ENCODE measurements at places on chromosomes 3 and 15. TPM values are rescaled to one million over a fixed set of nuclear protein-coding genes. Genes with fewer than 3 reads are reported as not detected.

SLC28A2 gene
- total RNA-seq = not detected

GRCh38 chr15:59200560-59200959, 6.1 kb upstream of the LDHAL6B start:
- no peak for DNase-seq

GRCh38 chr3:27568393-27568792, 84.2 kb upstream of the SLC4A7 start:
- DNase-seq = no peak

- DNase-seq = no peak
These were observed 173.2 kb upstream of the PRICKLE2 start for GRCh38 chr3:64398476-64398875.

DNA sequence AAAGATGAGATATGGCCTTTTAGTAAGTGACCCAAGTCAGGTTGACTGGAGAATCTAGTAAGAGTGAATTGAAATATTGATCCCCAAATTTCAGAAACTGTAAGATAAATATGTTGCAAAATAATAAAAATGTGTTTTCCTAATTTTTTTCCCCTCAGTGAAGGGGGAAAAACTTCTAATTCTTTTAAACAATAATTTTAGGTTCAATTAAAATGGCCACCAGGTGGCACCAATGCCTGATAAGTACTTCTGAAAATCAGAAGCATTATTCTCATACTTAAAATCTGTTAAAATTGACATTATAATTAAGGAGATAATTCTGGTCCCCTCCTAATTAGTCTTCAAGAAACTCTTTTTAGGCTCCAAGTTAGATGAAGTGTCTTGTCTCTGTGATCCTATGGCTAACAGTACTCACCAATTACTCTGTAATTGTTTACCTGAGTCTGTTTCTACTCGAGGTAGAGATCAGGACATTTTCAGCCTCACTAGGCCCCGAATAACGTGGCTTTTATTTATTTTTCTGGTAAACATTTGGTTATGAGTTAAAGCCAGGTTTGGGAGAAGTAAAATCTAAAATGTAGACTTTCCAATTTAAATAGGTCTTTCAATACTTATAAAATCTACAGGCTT, 52.6 kb downstream of the NMD3 start:
- no peak for DNase-seq

GRCh38 chr3:129440618-129441190, 680 bp downstream of the IFT122 start:
- DNase-seq = no peak

HMG20A gene
- 60.2 TPM for total RNA-seq

DNA sequence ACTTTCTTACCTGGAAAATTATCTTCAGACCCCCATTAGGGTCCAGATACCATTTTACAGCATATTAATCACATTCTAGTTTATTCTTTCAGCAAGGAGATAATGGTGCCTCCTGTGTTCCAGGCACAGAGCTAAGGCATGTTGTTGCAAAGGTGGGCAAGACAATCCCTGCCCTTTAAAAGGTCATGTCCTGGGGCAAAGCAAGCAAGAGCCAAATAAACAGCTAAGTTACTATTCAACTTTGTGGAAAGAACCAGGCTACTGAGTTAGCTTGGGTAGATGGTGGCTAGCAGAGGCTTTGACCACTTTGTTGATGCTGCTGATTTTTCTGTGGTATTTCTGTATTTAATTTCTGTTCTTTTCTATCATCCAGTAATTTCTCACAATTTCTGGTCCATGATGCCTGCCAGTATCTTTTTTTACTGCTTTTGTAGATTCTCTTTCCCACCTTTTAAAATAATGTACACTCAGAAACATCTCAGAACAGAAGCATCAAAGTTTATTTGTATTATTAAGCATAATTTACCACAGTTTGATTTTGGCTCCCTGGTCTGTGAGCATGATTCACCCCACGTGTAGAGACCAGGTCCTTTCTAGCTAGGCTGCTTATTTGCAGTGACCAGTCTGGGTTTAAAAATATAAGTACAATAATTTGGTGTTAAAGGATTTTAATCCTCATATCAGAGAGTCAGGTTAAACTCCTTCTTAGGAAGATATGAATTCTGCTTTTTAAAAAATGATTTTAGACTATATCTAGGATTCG, 71.5 kb downstream of the LRRC28 start:
- DNase-seq = no peak

GRCh38 chr3:186682812-186683211, 17.0 kb downstream of the HRG start:
- DNase-seq = no peak

- no peak for DNase-seq
These were observed 59.3 kb downstream of the RYR3 start for GRCh38 chr15:33369941-33370622.

DNA sequence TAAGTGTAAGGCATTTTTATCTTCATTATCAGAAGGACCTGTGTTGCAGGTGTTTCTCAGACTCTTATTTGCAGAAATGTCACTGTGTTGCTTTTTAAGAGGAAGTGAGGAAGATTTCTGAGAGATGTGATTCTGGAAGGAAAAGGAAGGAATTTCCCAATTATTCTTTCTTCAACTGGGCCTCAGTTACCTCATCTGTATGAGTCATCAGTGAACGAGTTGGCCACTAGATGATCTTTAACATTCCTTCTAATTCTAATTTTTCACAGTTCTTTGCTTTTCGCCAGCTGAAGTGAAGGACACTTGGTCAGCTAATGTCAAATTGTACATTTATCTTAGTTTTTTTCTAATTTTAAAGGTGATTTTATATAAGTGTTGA, 28.9 kb downstream of the CLEC3B start:
- DNase-seq = no peak

CPEB1 gene
- 1.5 TPM for total RNA-seq

DNA sequence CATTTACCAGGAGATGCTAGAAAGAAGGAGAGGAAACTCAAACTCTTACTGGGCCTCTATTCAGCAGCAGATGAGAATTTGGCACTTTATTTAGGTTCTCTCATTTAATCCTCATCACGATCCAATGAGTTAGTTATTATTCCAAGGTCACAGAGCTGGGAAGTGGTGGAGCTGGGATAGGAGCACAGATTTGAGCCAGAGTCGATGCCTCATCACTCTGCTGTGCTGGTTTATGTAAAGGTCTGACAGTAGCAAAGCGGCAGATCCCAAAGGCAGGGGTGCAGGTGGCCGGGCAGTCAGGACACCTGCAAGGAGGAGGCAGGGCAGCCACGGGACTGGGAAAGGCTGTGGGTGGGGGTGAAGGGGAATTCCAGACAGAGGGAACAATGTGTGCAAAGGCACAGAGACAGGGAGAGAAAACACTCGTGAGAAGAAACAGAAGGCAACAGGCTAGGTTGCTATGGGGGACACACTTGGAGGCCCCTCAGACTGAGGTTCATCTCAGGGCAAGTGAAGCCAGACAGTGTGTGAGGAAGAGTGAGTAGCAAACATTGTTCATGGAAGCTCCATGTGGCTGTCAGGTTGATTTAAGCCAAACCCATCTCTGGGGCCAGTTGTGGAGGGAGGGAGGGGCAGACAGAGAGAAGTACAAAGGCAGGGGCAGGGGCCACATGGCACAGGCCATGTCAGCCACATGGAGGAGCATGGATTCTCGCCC, 26.8 kb downstream of the RAB6B start:
- DNase-seq = no peak

GRCh38 chr15:37101980-37102304, 1.6 kb upstream of the MEIS2 start:
- no peak for DNase-seq

DNA sequence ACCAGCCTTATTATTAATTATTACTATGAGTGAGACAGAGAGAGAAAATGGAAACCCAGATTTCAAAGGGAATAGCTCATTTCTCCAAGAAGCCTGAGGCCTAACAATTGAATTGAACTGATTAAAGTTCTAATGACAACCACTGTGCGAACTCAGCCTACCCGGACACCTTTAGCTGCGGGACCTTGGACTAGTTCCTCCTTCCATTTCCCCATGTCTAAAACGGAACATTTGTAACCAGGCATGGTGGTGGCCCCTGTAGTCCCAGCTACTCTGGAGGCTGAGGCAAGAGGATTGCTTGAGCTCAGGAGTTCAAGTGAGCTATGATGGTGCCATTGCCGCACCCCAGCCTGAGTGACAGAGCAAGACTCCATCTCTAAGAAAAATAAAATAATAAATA, 16.4 kb upstream of the RTP2 start:
- no peak for DNase-seq

DNA sequence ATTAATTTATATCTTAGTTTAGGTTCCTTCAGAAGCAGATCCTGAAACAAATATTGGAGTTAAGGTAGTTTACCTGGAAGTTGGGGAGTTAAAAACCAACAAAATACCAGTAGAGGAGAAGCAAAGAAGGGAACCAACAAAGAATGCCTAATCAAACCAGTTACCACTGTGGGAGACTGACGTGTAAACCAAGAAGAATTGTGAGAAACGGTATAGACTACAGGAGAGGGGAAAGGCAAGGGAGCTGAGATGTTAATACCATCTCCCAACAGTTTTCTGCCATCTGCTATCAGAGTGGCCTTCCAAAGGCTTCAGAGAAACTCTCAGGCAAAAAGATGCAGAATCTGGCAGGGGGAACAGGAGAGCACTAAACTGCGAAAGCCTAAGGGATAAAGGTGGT, 53.5 kb downstream of the BFSP2 start:
- no peak for DNase-seq

- DNase-seq = no peak
These were observed 37.6 kb downstream of the GBE1 start for GRCh38 chr3:81723732-81724313.

ITGA11 gene
- total RNA-seq = not detected

ANKRD63 gene
- 0.26 TPM for total RNA-seq

GRCh38 chr3:31565288-31565687, 32.6 kb downstream of the STT3B start:
- DNase-seq = no peak

DNA sequence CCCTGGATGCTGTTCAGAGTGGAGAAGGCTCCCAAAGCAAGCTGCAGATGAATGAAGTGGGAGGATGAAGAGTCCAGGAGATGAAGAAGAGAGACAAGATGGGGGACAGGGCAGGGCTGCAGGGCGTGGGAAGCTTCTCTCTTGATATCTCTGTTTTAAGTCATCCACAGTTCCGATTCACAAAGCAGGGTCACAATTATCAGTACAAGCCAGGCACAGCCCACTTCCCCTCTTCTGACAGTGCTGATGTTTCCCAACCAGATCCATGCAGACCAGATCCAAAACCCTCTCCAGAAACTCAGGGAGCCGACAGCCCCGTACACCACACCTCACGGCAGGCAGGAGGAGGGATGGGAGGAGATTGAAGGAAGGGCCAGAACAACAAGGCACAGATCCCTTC, 31.1 kb downstream of the NTRK3 start:
- no peak for DNase-seq

GRCh38 chr15:39667382-39668127, 86.7 kb downstream of the THBS1 start:
- DNase-seq = no peak

PLAAT1 gene
- 5.6 TPM for total RNA-seq

FOXL2 gene
- 0.22 TPM for total RNA-seq

GRCh38 chr15:28274635-28275034, 47.3 kb downstream of the HERC2 start:
- no peak for DNase-seq

GRCh38 chr3:29513236-29513635, 232.4 kb downstream of the RBMS3 start:
- no peak for DNase-seq

P2RY12 gene
- not detected for total RNA-seq

GRCh38 chr3:117105686-117106085, 396.1 kb downstream of the TUSC7 start:
- DNase-seq = no peak

DNA sequence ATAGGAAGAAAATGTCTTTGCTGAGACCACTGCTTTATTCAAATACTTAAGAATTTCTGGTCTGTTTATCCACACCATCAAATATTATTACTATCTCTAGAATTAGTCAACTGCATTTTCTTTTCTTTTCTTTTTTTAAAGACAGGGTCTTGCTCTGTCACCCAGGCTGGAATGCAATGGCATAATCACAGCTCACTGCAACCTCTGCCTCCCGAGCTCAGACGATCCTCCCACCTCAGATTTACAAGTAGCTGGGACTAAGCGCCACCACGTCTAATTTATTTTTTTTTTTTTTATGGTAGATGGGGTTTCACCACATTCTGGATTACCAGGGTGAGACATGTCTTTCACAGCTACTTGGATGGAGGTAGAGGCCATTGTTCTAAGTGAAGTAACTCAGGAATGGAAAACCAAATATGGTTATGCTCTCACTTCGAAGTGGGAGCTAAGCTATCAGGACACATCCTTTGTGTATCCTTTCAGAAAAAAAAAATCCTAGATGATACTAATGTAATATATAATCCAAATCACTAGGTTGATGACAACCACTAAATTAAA, 52.8 kb downstream of the STAG1 start:
- DNase-seq = no peak

GRCh38 chr15:77107068-77107467, 36.2 kb upstream of the TSPAN3 start:
- no peak for DNase-seq

GRCh38 chr3:153084431-153084830, 77.6 kb upstream of the RAP2B start:
- DNase-seq = no peak

APOD gene
- total RNA-seq = not detected

CSTA gene
- not detected for total RNA-seq

GRCh38 chr15:34682674-34683073, 72.1 kb downstream of the GJD2 start:
- no peak for DNase-seq

LACTB gene
- total RNA-seq = 10.3 TPM

DNA sequence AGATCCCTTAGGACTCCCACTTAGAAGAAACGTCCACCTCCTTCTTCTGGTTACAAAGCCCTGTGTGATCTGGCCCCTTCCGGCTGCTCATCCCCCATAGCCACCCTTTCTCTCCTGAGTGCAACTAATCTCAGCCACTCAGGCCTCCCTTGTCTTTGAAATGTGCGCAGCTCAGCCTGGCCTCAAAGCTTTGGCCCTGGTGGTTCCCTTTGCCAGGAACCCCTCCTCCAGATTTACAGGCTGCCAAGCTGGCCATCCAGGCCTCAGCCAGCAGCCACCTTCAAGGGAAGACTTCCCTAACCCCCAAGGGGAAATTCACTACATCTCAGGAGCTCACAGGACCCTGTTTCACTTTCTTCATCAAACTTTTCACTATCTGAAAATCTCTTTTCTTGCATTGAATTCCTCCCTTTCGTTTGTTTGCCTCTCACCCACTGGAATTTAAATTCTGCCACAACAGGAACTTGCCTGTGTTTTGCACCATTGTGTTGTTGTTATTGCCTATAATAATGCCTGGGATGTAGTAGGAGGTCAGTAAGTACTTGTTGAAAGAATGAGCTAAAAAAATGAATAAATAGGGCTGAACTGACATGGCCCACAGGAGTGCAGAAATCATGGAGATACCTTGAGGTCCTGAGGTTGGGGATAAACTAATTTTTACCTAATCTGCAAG, 109.5 kb upstream of the PFN2 start:
- DNase-seq = no peak

MKRN3 gene
- total RNA-seq = not detected

DNA sequence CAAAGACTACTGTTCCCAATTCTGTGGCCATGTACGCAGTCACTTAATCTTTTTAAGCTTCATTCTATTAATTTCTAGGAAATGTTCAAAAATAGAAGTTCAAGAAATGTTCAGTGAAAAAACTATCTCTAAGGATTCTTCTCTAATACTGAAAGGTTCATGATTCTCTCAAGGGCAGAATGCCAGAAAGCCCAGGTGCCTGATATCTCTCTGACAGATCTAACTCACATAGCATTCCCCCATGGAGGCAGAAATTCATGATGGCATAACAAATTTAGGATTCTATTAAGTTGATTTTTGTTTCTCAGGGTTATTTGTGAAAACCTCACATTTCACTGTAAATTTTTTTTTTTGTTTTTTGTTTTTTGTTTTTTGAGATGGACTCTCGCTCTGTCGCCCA, 17.5 kb downstream of the CHRM5 start:
- no peak for DNase-seq

Data from H9 (cell line).